ENCODE measurements at places on chromosomes 7 and 10.

DNA sequence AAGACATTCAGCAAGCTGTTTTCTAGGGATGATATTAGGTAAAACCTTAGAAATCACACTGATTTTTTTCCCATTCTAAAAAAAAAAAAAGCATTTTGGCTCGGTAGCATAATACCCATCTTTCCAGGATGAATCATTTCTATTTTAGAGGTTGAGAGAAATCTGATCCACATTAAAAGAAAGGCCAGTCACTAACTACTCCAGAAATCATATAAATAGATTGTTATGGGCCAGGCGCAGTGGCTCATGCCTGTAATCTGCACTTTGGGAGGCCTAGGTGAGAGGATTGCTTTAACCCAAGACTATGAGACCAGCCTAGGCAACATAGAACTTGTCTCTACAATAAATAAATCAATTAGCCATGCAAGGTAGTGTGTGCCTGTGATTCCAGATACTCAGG is 164.3 kb downstream of the BAMBI start:
- DNase-seq = no peak

GRCh38 chr7:50416527-50417182 is 33.5 kb downstream of the FIGNL1 start:
- DNase-seq = no peak

- DNase-seq = no peak
Observed at GRCh38 chr10:126336801-126337200, 51.5 kb downstream of the ADAM12 start.

GRCh38 chr10:95552679-95553342 is 8.4 kb downstream of the SORBS1 start:
- DNase-seq = no peak

DNA sequence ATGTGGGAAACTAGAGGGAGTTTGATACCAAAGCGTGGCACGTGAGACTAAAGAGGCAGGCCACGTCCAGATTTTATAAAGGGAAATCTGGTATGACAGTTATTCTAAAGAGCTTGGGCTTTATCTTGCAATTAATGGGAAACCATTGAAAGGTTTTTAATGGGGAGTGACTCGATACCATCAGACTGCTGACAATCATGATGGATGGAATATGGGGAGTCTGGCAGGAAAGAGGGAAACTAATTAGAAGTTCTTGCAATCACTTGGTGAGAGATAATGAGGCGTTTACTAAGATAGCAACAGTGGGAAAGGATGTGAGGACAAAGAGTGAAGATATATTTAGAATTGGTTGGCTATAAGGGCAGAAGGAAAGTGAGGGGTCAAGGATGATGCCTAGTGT is 94.0 kb downstream of the MBL2 start:
- no peak for DNase-seq

- DNase-seq = no peak
Observed at GRCh38 chr10:59709395-59710125, at the start of gene SLC16A9. SLC16A9 (minus strand) TSS chr10:59709850; CDS start chr10:59684291, 25,559 bp downstream.

DNA sequence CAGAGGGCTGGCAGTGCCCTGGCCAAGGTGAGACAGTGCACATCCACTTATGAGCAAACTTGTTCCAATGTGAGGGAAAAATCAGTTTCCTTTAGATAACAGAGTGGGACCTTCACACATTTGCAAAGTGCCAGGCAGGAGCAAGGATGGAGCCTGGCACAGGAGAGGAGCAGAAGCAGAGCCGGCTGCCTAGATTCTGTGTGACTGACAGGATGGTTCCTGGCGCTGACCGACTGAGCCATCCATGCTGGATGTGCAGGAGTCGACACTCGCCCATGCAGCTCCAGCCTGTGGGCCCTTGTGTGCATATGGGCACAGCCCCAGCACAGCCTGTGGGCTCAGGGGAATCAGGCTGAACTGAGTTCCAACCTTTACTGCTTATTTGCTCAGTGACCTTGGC is 346.5 kb downstream of the GRID1 start:
- no peak for DNase-seq

- no peak for DNase-seq
Observed at GRCh38 chr7:124570558-124570957, 195.0 kb downstream of the GPR37 start.

DNA sequence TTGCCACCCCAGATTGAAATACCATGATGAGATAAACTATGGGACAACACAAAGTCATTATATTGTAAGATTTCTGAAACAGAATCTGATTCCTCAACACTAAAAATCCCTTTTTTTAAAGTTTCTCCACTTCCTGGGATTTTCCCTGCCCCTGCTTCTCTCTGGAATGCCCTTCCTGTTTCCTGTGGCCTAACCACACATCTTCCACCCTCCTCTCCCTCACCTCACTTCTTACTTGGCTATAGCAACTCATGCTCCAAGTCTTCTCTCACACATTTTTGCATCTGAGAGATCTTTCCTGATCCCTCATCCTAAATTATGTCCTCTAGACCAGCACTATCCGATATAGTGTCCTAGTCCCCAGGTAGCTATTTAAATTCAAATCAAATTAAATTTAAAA is 4.1 kb upstream of the RELN start:
- no peak for DNase-seq

GRCh38 chr10:80964955-80965614 is 427.4 kb downstream of the SH2D4B start:
- DNase-seq = no peak

- DNase-seq = no peak
Observed at GRCh38 chr7:28551331-28551730, 139.0 kb downstream of the CREB5 start.

- no peak for DNase-seq
Observed at GRCh38 chr7:33243319-33243881, 114.0 kb downstream of the BBS9 start.

- no peak for DNase-seq
Observed at GRCh38 chr10:34816085-34816496, 995 bp upstream of the PARD3 start.

DNA sequence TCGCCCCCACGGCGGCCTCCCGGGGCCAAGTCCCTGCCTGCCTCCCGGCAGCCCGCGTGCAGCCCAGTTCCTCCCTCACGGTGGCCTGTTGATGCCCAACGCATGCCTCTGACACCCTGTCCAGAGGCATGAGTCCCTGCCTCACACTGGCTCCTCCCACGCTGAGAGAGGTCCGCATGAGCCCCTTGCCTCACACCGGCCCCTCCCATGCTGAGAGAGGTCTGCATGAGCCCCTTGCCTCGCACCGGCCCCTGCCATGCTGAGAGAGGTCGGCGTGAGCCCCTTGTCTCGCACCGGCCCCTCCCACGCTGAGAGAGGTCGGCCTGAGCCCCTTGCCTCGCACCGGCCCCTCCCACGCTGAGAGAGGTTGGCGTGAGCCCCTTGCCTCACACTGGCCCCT is 59.9 kb downstream of the CCDC201 start:
- no peak for DNase-seq

Data from hematopoietic multipotent progenitor cell treated with erythropoietin and hydrocortisone succinate and interleukin-3 and kit ligand, for 15 days (in vitro differentiated cells).